ENCODE measurements at places on chromosomes 6 and 20.

DNA sequence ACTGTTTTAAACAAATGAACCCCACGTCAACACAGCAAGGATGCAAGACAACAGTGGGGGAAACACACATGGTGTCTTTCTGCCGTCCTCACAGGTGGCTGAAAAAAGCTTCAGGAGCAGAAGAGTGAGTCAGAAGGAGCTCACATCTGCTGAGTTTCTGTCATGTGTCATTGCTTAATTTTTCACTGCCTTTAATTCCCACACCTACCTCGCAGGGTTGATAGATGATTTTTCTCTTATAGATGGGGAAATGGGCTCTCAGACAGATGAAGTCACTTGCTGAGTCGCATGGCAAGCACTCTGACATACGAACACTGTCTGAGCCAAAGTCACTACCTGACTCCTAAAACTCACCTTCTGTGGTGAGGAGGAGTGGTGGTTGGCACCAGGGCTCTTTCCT, 28.3 kb upstream of the CARMIL1 start:
- no peak for DNase-seq

DNA sequence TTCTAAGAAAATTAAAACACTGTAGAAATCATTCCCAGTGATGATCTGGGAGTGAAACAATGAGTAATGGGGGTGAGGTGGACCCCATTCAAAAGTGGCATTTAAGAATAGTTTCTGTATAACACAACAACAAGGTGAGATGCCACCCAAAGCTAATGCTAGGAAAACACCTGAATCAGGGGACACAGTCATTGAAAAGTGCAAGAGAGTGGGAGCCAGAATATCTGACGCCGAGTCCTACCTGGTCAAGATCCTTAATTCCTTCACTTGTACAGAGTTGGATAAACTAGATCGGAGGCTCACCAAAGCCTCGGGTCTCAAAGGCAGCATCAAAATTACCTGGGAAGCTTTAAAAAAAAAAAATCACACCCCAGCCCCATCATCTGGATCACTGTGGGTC, 17.7 kb downstream of the TNFRSF21 start:
- DNase-seq = no peak

- DNase-seq = no peak
These were observed 1242.1 kb downstream of the HACE1 start for GRCh38 chr6:103617642-103618041.

DNA sequence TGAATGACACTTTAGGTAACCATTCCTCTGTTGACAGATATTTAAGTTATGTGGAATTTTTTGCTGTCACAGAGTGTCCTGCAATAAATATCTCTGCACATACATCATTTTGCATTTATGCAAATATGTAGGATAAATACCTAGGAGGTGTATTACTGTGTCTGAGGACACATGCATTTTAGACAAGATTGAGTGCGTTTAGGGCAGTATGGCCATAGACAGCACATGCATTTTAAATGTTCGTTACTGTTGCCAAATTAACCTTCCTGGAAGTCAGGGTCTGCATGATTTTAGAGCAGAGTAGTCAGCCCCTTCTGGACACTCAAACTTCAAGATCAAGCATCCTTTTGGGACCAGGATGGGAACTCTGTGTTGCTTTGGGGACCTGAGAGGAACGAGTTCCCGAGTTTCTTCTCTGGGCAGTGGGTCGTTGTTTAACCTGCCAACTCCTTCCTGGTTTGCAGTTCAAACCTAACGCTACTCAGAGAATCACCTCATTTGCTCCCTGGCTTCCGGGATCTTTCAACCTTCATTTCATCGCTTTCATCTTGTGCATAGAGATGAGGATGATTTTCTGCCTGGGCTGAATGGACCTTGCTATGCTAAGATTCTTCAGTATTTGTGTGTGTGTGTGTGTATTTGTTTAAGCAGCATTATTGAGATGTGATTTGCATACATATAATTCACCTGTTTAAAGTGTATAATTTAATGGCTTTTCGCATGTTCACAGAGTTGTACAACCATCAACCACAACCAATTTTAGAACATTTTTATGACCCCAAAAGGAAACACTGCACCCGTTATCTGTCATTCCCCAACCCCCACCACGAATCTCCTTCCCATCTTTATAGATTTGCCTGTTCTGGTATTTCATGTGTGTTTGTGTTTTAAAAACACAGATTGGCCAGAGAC, 9.8 kb downstream of the BCAS4 start:
- peak; percentile 47 for DNase-seq

GRCh38 chr20:5127204-5127858, 523 bp downstream of the CDS2 start:
- DNase-seq = no peak

GRCh38 chr6:133889557-133890403, 867 bp downstream of the TCF21 start:
- no peak for DNase-seq

- no peak for DNase-seq
These were observed 179.7 kb upstream of the SCGN start for GRCh38 chr6:25472306-25472705.

DNA sequence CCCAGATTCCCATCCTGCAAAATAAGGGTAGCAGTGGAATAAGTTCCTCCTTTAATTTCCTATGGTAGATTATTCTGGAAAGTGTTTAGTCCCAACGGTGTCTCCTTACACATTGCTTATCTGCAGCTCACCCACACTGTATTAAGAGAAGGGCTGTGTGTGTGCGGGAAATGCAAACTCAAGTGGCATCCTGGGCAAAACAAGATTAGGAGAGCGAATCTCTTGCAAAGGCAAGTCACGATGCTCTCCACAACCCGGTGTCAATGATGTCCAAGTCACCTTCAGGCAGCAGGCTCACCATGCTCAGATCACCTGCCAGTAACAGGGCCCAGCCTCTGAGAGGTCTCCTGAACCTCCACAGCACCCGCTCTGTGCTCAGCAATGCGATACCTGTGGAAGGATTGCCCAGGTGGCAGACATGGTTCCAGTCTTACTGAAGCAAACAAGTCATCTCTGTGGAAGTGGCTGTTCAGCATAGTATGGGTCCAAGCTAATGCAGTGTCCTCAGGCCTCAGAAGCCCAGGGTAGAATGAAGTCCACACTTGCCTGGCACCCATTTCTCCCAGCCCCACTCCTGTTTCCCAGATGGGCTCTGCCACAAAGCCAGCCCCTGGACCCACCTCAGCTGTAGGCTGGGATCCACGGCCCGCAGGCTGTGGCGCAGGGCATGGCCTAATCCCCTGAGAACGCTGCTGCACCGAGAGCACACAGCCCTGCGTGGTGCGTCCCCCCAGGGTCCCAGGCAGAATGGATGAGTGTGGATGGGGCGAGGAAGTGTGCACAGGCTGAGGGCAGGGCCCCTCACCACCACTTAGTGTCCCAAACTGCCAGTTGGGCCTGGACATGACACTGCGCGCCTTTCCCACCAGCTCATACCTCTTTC, 101.2 kb downstream of the PXDC1 start:
- no peak for DNase-seq

- DNase-seq = peak; percentile 6
These were observed 108.5 kb downstream of the LY86 start for GRCh38 chr6:6696867-6697531.

DNA sequence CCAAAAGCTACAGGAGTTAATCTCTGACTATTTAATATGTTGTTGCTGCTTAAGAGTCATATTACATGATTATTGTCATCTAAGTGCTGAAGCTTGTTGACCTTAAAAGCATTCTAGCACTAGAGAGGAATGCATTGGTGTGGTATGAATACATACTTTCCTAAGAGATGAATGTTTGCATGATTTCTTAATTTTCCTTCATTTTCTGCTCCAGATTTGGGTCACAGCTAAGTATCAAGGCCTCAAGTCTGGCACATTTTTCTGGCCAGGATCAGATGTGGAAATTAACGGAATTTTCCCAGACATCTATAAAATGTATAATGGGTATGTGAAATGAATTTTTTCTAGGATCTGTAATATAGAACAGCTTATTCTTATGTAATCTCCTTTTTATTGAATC, 53.6 kb downstream of the ENPP1 start:
- DNase-seq = no peak

DNA sequence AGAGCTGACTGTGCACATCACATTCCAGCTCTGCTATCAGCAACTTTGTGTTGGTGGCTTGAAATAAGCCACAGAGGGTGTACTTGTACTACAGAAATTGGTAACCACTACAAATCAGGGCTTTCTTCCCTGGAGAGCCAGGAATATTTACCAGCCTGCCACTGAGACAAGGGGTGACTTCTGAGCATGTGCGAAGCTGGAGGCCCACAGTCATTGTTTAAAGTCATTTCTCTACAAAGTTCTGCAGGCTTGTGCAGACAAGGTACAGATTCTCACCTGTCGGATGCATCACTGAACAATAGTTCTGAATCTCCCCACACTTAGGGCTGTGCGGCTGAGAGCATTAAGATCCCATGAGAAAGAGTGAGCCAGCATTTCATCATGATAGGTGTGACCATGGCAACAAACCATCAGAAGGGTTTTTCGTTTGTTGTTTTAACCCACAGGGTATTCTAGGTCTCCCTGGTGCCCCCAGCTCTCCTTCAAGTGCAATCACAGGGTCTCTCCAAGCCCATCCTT, 292.8 kb downstream of the CDC5L start:
- no peak for DNase-seq

Measured in NCI-H1048 (cell line).